Suppressor macrophage (primary cell): ENCODE measurements at places on chromosomes 3 and 15.

- peak; percentile 54 for DNase-seq
These were observed 54.6 kb downstream of the SPRED1 start for GRCh38 chr15:38307251-38307650.

- no peak for DNase-seq
These were observed 424.1 kb downstream of the FGF12 start for GRCh38 chr3:192303235-192303634.

- peak; percentile 5 for DNase-seq
These were observed 121.6 kb downstream of the TMEM108 start for GRCh38 chr3:133159498-133160475.

GRCh38 chr3:59334585-59334984 lies 284.8 kb upstream of the CFAP20DC start:
- peak; percentile 75 for DNase-seq

GRCh38 chr3:158950178-158950901 lies 148.5 kb downstream of the MFSD1 start:
- DNase-seq, result no peak
